Stimulated activated CD4-positive, alpha-beta T cell treated with anti-CD3 and anti-CD28 coated beads, Interleukin-4, amount 100 ng/mL, for 24 hours (primary cell): ENCODE measurements at places on chromosomes 7 and 10.

- DNase-seq: no peak
Measured at GRCh38 chr10:34690383-34691049, 124.6 kb downstream of the PARD3 start.

DNA sequence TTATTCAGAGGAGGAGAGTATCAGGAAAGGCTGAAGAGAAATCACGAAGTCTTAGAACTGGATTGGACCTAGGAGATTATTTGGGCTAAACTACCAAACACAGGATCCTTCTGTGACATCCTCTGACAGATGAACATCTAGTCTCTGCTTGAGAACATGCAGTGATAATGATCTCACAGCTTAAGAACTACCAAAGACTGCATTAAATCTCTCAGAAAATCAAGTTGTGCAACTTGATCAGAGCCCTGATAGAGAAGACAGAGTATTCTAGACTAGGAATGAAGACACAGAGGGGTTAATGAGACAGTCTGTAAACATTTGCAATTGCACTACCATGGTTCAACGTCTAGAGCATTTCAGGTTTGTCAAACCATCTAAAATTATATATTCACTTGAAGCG, 37.1 kb upstream of the AGBL3 start:
- DNase-seq: no peak

DNA sequence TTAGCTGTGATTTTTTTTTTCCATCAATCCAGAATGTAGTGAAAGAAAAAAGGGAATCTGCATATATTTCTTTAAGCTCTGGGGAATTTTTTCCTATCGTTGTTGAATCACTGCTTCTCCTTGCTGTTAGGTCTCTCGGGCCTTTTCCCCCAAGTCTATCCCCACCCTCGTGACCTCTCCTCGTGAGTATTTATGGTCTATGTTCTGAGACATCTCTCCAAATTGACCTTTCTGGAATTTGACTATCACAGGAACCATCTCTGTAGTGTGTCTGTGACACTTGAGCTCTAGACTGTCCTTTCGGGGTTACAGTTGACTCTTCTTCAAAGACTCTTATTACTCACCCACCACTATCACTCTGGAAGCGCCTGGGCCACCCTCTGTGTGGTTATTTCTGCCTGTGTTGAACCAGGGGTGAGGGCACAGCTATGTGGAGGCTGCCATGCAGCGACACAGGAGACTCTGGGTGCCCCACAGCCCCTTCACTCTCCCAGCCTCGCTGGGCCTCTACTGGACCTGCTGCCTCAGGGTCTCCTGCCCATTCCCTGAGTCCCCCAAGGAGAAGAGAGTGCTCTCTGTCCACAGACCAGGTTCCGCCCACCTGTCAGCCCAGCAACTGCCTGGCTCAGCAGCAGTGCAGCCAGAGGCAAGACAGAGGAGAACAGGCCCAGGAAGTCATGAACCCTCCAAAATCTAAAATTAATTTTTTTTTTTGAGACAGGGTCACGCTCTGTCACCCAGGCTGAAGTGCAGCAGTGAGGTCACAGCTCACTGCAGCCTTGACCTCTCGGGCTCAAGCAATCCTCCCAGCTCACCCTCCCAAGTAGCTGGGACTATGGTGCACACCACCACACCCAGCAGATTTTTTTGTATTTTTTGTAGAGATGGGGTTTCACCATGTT, 45.7 kb upstream of the PTPRN2 start:
- no peak for DNase-seq

GRCh38 chr7:7122033-7122478, 60.3 kb upstream of the C1GALT1 start:
- DNase-seq: no peak

DNA sequence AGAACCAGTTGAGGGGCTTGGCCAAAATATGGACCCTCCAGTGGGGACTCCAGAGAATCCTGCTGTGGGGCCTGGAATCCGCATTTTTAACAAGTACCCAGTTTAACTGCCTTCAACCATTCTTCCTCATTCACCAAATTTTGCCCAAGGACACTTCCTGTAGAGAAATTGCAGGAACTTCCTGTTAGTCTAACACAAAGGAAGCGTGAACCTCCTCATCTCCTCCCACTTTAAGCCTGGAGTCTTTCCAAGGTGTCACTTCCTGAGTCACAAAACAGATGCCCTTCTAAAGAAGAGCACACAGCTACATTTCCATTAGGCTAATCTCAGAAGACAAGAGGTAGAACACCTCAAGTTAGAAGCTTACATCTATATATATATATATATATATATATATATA, 188.4 kb downstream of the PPP1R17 start:
- DNase-seq: no peak

- DNase-seq: no peak
Measured at GRCh38 chr7:38512704-38513103, 118.5 kb downstream of the AMPH start.

DNA sequence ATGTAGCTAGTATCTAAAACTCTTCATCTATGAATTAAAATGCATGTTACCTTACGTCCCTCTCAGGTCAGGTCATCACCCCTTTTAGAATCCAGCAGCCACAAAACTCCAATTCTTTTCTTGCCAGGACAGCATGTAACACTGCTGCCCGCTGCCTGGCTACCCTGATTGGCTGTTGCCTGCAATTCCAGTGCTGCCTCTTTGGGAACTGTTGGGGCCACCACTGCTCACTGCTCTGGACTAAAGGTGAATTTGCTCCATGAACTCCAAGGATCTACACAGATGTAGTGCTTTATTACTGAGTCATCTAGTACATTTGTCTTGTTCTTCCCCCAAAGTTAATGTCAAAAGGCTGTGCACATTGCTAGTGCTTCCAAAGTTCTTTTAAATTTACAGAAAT, 40.4 kb downstream of the SCIN start:
- DNase-seq: no peak

- no peak for DNase-seq
Measured at GRCh38 chr10:131819241-131820072, 81.4 kb upstream of the PPP2R2D start.

GRCh38 chr7:149432121-149432691, 28.7 kb downstream of the ZNF777 start:
- no peak for DNase-seq

GRCh38 chr10:88261152-88261551, 322.0 kb downstream of the RNLS start:
- no peak for DNase-seq

- DNase-seq: no peak
Measured at GRCh38 chr10:33074443-33074842, 116.4 kb upstream of the ITGB1 start.

DNA sequence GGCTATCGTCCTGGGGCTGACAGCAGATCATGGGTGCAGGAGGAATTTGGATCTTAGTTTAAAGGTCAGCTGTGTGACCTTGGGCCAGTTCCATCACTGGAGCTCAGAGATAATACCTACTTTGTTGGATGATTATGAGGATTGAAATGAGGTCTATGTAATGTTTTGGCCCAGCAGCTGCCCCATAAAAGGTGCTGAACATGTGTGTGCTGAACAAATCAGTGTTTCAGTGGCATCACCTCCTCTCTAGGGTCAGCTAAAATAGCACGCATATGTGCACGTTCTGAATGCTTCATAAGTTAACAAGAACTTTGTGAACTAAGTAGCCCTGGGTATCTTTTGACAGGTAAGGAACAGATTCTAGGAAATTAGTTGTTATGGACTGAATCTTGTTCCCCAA, 84.8 kb upstream of the LRRC18 start:
- DNase-seq: no peak

GRCh38 chr7:130458257-130458656, 17.4 kb upstream of the CEP41 start:
- no peak for DNase-seq

GRCh38 chr10:71480662-71481061, 83.9 kb downstream of the CDH23 start:
- DNase-seq: no peak

DNA sequence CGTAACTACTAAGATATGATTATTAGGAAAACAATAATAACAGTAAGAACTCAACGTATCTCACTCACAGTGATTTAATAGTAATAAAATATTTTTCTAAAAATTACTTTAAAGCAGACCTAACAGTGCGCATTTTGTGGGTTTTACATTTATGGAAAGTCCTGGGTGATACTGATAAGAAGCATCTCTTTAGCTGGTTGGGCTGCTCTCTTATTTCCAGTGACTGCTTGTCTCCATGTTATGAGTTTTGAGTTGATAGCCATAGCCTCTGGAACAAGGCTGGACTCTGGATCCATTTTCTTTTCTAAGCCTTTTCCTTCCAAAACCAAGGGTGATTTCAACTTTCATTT, 29.5 kb upstream of the INHBA start:
- no peak for DNase-seq

DNA sequence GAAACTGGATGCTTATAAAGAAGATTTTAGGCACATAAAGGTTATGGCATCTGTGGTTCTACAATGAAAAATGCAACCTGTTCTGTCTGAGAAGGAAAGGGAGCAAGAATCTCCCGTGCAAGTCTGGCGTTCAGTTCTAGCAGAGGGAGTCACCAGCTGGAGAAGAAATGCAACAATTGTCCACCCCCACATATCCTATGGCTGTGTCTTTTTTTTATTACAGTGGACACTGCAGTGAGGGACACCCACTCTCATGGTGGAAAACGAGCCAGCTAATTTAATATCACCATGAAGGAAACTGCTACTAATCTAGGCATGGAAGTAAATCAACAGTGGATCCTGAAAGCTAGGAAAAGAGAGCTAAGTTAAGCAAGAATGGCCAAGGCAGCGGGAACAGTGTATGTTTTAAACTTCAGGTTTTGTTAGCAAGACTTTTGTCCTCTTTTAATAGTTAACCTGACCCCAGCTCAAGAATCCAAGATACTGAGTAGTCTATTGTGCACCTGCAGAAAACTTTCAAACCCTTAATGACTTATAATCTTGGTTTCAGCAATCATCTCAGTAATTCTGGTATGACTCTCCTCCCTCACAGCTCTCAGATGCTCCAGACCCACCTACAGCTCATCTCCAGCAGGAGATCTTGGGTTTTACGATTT, 149.3 kb downstream of the FGFR2 start:
- DNase-seq: no peak

- DNase-seq: no peak
Measured at GRCh38 chr7:94575646-94576045, 66.0 kb downstream of the CASD1 start.

GRCh38 chr7:80783678-80784327, 135.0 kb downstream of the SEMA3C start:
- DNase-seq: no peak

DNA sequence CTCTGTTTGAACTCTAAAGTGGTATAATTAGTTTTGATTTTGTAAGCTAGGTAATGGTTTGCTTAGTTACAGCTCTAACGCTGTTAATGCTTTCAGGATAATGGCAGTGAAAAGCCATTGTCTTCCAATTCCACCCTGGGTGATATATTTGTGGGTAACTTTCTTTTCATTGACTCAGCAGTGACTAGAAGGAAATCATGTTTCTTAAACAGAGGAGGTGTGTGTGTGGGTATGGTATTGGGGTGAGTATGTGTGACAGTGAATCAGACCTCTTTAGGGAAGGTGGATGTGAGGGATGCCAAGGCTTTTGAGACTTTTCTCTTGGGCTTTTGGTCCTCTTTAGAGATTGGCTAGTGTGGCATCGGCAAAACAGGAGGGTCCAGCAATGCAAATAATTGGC, 13.6 kb downstream of the ENTPD7 start:
- DNase-seq: no peak

GRCh38 chr10:85918371-85918770, 448.2 kb downstream of the GRID1 start:
- no peak for DNase-seq

DNA sequence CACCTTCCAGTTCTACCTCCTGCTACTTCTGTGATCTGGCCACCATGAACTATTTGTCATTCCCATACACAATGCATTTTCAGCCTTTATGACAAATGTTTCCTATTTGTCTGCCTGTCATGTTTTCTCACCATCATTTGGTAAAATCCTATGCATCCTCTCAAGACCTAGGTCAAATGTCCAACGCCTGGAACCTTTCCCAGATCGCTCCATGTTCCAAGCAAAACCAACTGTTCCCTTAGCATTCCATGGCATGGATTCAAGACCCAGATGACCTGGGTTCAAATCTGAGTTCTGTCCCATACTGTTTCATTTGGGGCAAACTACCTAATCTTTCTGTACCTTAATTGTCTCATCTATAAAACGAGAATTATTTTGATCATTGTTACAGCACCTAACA, 98.9 kb downstream of the USP6NL start:
- DNase-seq: no peak

- no peak for DNase-seq
Measured at GRCh38 chr10:3908183-3908582, 123.2 kb upstream of the KLF6 start.

GRCh38 chr10:78684947-78685346, 383.8 kb upstream of the ZMIZ1 start:
- no peak for DNase-seq

DNA sequence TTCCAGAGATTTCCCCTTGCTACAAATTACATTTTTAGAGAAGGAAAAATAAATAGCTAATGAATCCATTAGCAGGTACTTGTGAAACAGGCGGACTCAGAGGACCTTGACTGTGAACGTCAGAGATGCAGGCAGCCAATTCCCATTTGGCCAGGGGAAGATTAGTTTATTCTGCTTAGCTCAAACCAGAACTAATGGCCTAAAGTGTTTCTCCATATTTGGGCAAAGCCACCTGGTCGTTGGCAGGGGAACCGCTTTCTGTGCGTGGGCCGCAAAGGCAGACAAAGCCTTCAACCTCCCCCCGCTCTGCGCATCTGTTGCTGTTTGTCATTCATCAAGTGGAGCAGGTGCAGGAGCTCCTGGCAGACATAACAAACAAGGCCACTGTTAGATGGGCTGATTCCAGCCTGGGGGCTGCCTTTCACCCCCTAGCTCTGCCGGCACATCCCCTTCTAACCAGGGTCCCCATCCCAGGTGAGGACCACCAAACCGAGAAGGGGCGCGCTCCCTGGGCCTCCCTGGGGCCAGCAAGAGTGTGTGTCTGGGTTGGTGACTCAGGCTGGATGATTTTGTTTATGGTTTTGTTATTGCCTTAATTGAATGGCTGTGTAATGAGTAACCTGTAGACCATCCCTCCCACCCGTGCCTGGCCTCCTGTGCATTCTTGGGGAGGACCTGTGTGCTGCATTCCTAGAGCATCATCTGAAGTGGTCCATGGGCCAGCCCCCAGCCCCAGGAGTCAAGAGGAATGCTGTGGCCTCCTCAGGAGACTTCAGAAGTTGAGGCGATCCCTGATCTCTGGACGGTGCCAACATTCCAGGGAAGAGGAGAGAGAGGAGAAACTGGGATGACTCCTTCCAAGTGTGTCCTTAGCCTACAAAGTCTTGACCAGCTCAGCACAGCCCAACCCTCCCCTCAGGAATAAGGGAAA, 14.5 kb upstream of the CPA1 start:
- no peak for DNase-seq

GRCh38 chr7:120993553-120994191, 5.2 kb downstream of the CPED1 start:
- DNase-seq: no peak
